Stimulated activated CD4-positive, alpha-beta T cell treated with anti-CD3 and anti-CD28 coated beads, TNF-alpha, amount 100 ng/mL, for 24 hours (primary cell): ENCODE measurements at places on chromosomes 1 and 21.

DNA sequence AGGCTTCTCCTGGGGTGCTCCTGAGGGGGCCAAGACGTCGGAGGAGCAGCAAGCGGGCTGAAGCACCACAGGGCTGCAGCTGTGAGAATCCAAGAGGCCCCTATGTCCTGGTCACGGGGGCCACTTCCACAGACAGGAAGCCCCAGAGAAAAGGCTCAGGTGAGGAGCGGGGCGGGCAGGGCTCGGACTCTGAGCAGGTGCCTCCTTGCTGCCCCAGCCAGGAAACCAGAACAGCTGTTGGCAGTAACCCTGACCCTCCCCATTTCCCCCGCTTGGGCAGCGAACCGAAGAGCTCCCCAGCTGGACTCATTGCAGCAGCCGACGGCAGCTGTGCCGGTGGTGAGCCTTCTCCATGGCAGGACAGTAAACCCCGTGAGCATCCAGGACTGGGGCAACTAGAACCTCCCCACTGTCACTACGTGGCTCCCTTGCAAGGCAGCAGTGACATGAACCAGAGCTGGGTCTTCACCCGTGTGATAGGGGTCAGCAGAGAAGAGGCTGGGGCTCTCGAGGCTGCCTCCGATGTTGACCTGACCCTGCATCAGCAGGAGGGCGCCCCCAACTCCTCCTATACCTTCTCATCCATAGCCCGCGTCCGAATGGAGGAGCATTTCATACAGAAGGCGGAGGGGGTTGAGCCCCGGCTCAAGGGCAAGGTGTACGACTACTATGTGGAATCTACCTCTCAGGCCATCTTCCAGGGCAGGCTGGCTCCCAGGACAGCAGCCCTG is 625 bp downstream of the KLHDC7A start:
- no peak for DNase-seq

GRCh38 chr1:215502081-215502480 is 65.0 kb upstream of the KCTD3 start:
- DNase-seq, result no peak

GRCh38 chr1:236953151-236953700 is 51.0 kb downstream of the MT1HL1 start:
- DNase-seq, result no peak

GRCh38 chr1:109776911-109777310 is 13.2 kb upstream of the EPS8L3 start:
- peak; percentile 66 for DNase-seq

DNA sequence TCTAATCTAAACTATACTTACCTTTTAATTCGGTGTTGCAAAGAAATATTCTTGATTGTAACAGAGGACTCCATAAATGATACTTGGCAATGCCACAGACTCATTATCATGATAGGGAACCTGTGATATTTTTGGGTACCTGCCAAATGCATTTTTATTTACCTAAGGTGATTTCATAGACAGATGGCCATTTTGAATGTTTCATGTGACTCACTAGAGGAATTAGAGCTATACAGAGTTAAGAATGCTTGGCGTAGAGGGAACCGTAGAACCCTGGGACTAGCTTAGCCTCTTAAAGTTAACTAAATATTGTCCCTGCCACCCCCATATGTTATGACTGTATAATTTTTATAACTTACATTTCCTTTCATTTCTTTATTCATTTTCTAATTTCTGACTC is 136.1 kb downstream of the DISP1 start:
- DNase-seq, result no peak

- DNase-seq, result no peak
Observed at GRCh38 chr1:92441697-92442342, 44.9 kb downstream of the GFI1 start.

- no peak for DNase-seq
Observed at GRCh38 chr1:44113095-44113609, 5.5 kb upstream of the KLF17 start.

DNA sequence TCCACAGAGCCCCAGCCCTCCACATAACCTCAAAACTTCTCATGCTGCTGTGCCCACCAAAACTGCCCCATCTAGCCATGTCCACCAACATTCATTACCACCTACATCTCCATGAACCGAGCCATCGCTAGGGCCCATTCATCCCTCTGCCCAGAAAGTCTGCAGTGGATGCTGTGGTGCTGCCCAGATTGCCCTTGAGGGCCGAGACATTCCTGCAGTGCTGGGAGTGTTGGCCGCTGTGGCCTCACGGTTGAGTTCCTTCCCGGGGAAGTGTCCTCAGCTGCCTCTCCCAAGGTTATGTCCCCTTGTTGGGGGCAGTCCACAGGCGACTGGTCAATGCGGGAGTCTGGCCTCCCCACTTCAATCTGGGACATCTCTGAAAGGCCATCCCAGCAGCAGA is 30.3 kb upstream of the DMBX1 start:
- no peak for DNase-seq

GRCh38 chr21:36926989-36927718 is 39.3 kb downstream of the HLCS start:
- DNase-seq, result no peak

GRCh38 chr1:27979151-27979858 is 19.5 kb downstream of the XKR8 start:
- DNase-seq, result no peak

- DNase-seq, result no peak
Observed at GRCh38 chr1:229150518-229150917, 120.4 kb upstream of the RAB4A start.

DNA sequence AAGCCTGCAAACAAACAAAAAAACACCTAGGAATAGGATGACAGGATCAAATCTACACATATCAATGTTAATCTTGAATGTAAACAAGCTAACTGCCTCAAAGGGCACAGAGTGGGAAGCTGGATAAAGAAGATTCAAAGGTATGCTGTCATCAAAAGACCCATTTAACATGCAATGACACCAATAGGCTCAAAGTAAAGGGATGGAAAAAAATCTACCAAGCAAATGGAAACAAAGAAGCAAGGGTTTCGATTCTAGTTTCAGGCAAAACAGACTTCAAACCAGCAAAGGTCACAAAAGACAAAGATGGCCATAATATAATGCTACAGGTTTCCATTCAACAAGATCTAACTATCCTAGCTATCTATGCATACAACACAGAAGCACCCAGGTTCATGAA is 16.2 kb upstream of the OR2T10 start:
- DNase-seq, result no peak

- no peak for DNase-seq
Observed at GRCh38 chr1:42529724-42530181, 66.7 kb downstream of the CCDC30 start.

GRCh38 chr1:101060992-101061391 is 35.4 kb upstream of the DPH5 start:
- no peak for DNase-seq
